ENCODE measurements at places on chromosomes 11 and 22.

GRCh38 chr11:1225386-1226225 is 2.7 kb downstream of the MUC5B start:
- no peak for DNase-seq

DNA sequence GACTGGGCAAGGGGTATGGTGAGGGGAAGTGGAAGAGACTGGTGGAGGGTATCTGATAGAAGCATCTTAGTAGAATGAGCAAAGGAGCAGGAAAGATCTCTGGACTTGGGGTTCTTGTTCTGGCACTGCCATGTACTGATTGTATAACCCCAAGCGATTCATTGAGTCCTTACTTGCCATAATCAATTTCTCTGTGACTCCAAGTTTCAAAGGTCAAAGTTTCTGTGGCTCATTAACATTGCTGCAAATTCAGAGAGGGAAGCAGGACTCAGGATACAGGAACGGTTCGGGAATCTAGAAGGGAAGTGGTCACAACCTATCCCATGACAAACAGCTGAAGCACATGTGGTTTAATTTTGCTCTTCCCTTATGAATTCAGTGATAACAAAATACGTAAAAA is 309 bp downstream of the OR51I2 start:
- DNase-seq = no peak

DNA sequence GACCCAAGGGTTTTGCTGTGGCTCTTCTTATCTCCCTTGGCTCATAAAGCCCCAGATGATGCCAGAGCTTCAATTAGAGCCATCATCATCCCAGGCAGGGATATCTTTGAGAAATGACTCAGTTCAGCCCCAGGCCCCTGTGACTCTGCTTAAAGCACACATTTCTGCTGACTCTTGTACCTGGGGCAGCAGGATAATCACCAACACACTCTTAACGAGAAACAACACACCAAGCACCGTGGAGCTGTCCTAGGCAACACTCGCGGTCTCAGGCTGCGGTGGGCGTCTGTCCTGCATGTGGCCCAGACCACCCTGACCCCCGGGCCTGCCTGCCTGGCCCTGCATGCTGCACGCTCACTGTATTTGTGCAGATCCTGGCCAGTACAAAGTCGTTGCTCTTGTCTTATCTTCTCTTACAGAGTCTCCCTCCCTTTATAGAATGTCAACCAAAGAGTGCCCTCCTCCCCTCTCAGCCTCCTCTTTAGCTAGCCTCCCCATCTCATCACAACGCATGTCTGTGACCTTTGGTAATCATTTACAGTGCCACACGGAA is 114.2 kb upstream of the PARVA start:
- DNase-seq = no peak

DNA sequence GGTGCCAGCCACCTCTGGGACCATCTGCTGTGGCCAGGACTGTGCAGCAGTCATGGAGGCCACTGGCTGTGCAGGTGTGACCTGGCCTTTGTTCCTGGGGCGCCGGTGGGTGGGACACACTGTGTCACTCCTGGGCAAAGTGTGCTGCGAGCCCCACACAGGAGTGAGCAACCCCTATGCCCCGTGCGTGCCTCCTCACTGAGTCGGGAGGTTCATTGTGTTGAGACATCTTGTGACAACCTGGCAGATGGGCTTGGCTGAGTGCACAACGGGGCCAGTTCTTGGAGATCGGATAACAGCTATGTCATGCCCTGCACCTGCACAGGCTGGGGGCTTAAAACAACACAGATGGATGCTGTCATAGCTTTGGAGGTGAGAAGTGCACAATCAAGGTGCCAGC is 13.5 kb downstream of the ANO1 start:
- DNase-seq = no peak

GRCh38 chr11:61701242-61701886 is 21.2 kb downstream of the DAGLA start:
- DNase-seq = no peak

DNA sequence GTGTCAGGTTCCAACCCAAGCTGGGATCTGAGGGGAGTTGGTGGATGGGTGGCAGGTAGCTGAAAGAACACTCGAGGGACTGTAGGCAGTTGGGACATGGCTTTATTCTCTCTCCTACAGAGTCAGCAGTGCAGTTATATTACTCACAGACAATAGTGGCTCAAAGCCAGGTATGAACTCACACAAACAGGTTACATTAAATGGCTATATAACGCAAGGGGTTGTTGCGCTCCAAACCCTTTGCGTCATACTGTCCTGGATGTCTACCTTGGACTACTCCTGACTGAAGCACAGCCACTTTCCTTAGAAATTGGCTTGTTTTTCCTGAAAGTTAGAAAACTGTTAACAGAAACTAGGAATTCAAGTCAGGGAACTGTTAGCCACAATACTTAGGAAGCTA is 66.4 kb upstream of the OR4B1 start:
- DNase-seq = no peak

DNA sequence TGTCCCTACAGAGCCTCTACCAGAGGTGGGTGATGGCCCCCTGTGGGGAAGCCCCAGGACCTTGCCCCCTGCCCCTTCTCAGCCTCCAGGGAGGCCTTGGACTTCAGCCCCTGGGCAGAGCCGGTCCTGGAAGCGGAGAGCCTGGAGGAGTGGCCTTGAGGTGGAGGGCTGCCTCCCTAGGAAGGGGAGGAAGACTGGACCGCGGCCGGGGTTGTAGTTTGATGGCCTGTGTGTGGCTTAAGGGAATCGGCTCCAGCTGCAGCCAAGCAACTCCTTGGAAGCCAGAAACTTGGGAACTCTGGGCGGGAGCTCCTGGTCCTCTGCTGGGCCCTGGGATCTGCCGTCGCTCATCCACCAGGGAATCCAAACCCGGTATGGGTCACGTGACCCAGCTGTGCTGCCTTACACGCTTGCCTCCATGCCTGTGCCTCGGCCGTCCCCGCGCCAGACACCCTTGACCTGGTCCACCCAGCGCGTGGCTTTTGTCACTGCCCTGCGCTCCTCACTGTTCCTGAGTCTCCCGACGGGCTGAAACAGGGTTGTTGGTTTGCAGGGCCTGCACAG is 23.5 kb upstream of the ARHGAP8 start:
- no peak for DNase-seq

DNA sequence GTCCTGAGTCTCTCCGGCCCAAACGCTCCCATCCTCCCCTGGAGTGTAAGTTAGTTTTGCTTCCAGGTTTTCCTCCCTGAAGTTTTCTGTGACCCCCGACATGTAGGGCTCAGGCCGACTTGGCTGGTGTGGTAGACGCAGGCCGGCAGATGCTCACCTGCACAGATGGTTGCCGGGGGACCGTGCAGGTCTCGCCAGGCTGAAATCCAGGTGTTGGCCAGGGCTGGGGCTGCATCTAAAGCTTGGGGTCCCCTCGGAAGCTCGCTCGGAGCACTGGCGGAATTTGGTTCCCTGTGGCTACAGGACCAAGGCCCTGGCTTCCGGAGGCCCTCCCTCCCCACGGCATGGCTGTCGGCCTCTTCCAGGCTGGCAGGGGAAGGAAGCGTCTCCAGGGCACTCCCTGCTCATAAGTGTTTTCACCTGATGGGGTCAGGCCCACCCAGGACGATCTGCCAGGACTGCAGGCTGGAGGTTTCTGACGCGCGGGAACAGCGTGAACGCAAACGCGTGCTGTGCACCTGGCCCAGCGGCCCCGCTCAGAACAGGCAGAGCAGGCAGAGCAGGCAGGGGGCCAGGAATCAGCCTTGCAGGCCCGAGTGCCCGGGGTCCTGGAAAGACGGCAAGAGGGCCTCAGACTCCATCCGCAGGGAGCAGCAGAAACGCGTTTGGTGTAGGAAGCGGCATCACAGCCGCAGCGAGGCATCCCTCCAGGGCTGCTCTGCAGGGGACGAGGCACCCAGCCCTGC is 258.2 kb downstream of the BRD1 start:
- DNase-seq = no peak

DNA sequence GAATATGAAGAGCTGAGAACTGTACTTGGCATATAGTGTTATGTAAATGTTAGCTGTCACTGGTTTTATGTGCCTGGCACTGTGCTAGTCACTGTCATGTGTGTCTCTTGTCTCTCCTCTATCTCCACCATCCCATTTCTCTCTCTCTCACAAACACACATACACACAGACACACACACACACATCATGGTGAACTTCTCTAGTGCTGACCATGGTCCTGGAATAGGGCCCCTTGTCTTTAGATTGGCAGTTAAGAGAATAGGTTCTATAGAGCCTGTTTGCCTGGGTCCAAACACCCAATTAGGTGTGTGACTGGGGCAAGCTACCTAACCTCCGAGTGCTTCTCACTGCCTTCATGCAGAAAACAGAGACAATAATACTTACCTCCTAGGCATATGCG is 109.7 kb upstream of the NARS2 start:
- DNase-seq = no peak

DNA sequence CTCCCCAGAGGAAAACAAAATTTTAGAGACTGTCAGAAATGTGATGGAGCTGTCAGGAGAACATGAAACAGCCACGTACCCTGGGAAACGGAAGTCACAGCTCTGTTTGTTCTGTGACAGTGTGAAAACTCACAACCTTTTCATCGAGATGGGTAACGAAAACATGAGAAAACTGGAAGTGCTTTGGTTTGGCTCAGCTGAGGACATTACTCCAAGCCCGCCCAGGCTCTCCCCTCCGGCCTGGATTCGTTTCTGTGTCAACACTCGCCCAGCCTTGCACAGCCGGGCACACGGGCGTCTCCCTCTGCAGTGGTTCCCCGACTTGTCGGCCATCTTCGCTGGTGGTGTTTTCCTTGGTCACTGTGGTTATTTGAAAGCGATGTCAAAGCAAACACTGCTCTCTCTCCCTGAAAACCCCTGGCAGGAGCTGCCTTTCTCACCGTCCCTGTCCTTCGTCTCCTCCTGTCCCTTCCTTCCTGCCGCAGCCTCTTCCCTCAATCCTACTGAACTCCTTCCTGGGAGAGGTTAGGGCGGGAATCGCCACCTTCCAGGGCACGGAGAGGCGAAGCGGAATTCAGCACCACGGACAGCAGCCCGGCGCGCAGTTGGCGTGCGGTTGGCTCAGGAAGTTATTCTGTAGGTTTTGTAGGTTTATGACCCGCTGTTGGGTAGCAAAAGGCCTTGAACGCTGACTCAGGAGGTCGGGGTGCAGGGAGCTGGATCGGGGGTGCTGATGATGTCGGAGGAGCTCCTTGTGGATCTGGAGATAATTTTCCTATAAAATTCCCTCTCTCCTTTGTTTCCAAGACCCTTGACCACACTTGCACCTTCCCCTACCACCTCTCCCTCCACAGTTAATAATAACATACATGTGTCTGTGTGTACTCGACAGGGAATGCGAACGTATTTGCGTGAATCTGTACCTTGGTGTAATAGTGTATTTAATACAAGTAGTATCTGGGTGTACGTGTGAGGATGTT is 13.1 kb upstream of the RPS19BP1 start:
- no peak for DNase-seq

DNA sequence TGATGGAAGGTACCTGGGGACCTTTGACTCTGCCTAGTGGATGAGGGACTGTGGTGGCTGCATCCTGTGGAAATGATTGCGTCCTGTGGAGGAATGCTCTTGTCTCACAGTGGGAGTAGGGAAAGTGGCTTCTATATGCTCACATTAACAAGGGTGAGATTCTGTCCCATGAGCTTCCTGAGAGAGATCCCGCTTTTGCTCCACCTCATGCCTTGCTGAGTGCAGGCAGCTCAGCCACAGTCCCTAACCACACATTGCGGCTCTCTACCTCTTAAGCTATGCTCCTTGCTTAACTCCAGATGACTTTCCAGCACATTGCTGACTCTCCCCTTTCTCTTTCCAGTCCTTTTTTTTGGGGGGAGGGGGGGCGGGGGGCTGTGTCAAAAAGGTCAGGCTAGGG is 45.0 kb downstream of the TEAD1 start:
- DNase-seq = no peak

- DNase-seq = no peak
These were observed 11.6 kb downstream of the LMNTD2 start for GRCh38 chr11:548700-549603.

DNA sequence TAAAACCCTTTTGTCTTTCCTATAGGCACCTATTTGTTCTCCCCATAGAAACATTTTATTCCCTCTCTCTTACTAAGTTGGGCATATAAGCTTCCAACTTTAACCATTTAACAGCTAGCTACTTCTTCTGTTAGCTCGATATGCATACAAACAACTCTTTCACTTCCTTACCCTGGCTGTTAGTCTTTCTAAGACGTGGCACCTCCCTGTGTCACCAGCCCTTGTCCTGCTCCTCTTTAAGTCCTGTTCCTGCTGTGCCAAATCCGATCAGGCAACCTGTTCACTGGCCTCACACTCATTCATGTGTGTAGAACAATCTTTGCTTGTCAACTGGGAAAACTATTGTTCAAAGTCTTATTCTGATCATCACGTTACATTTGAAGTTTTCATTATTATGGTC is 1376.1 kb upstream of the TENM4 start:
- DNase-seq = no peak

DNA sequence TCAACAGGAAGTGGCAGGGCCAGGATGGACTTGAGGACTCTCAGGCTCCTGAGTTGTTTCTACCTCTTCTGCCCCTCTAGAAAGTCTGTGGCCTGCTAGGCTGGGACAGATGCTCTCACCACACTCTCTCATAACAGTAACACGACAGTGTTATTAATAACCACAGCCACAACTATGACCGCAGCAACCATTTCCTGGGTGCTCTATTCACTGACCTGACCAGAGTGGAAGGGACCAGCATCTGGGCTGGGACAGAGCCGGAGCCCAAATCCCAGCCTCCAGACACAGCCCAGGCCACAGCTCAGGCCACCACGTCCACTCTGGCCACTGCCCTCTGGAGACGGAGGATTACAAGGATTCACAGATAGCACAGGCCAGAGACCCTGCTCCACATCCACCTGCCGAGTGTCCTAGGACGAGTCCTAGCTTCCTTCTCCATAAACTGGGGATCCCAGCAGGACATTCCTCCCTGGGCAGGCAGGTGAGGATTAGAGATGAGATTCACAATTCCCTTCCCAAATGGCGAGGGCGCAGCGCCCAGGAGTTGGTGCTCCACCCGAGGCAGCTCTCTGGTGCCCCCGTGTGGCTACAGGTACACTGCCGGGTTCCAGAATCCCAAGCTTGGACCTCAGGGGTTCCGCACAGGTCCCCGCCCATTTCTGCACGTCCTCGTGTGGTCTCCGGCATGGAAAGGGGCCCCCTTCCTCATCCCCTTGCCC is 7.1 kb downstream of the PNPLA5 start:
- DNase-seq = no peak

- DNase-seq = no peak
These were observed 30.8 kb downstream of the MPPED1 start for GRCh38 chr22:43442386-43443151.

DNA sequence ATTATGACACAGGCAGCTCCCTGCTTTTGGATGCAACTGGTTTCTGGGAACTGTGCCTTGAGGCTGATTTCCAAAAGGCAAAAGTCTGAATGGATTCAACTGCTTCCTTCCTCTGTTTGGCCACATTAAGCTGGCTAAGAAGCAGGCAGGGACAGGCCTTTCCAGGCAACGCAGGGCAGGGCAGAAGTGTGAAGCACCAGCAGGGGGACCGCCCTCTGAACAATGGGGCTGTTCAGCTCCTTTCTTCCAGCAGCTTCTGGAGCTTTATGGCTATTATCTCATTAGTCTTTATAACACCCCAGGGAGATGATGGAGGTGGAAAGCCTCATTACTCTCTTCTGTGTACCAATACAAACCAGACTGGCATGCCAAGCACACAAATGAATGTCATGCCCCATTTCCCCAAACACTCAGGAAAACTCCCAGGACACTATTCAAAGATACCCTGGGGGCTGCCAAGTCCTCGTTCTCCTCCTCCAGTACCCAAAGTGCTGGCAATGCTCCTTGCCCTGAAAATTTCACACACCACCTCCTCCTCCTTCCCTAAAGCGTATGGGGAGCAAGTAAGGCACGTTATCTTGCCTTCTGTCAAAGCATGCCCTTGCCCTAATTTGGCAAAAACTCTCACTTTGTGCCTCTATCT is 21.3 kb downstream of the MORC2 start:
- DNase-seq = no peak

All from SK-N-MC (cell line).